ENCODE measurements at places on chromosomes 6 and 20.

GRCh38 chr6:37802810-37803209 is 16.7 kb upstream of the ZFAND3 start:
- no peak for DNase-seq

GRCh38 chr6:69294862-69295261 is 501.9 kb downstream of the LMBRD1 start:
- DNase-seq = no peak

GRCh38 chr6:45801471-45802289 is 214.0 kb downstream of the CLIC5 start:
- no peak for DNase-seq

DNA sequence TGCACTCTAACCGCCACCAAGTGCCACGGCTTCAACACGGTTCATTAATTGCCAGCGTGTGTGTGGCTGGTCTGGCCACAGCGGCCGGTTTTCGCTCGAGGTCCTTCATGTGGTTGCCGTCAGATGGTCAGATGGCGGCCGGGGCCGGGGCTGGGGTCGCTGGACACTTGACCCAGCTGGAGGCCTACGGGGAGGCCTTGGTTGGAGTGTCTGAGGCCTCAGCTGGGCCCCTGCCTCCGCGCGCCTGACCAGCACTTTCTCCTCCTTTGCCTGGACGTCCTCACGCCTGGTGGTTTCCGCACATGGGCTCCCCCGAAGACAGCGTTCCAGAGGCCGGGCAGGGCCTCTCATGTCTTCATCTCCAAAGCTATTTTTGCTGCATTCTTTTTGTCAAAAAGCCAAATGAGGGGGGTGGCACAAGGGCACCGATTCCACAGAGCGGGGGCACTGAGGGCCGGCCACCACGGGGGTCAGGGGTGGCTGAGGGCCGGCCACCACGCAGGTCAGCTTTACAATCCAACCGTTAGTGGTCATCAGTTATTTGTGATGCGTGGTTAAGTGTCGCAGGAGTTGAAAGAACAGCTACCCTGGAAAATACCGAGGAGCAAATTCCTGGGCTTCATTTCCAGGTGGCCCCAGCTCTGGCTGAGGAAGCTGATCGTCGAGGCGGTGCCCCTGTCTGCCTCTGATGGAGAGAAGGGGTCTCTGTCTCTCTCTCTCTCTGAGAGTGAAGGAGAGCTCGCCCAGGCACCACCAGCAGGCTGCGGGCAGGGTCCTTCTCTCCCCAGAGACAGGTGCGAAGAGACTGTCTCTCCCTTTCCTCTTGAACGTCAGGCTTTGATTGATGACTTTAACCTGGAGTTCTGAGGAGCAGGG is 50.5 kb upstream of the FRMD1 start:
- DNase-seq = no peak

- DNase-seq = no peak
Observed at GRCh38 chr6:141359953-141360352, 772.8 kb upstream of the GJE1 start.

GRCh38 chr20:52342913-52343312 is 151.3 kb upstream of the ZFP64 start:
- DNase-seq = no peak

- DNase-seq = no peak
Observed at GRCh38 chr6:37988696-37989095, 169.2 kb downstream of the ZFAND3 start.

GRCh38 chr20:50215926-50216325 is 25.3 kb downstream of the CEBPB start:
- no peak for DNase-seq

- no peak for DNase-seq
Observed at GRCh38 chr6:40054186-40054585, 119.9 kb upstream of the MOCS1 start.

DNA sequence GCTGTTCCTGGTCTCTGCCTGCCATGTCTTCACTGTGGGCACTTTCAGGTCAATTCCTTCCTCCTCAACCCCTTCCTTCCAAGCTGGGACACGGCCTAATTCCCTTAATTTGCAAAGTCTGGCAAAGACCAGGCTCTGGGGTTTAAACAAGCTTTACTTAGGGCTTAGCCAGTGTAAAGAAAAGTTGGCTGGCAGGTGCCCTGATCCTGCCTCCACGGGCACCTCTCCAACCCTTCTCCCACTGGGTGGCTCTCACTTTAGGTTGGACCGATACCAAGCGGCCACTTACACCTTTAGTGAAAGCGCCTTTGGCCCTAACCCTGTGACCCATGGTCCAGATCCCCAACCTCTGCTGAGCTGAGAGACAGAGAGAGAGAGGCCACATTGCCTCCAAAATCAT is 13.7 kb upstream of the MLN start:
- DNase-seq = no peak

DNA sequence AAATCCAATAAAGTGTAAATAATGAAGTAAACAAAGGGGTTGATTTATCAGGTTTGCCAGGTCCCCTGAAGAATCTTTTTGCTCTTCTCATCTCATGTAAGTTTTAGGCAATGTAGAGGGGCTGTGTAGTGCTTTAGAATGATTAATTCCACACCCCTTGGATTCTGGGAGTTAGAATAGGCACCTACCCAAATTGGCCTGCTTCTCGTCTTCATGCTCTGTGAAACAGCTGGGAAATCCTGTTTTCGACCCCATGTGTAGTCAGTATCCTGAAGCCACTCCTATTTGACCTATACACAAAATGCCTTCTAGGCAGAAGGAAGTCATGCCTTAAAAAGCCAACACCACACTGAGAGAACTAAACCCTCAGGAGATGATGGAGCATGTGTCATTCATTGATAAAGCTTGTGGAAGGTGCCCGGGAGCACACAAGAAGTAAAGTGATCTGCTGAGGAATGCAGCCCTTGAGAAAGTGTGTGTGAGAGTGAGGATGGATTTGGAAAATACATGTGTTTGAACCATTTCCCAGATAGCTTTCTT is 170.9 kb downstream of the KLHL32 start:
- DNase-seq = no peak

GRCh38 chr6:106026748-106027715 is 59.1 kb upstream of the PRDM1 start:
- DNase-seq = no peak

- DNase-seq = peak; percentile 85
Observed at GRCh38 chr6:42166444-42167141, 6.6 kb upstream of the GUCA1A start.

DNA sequence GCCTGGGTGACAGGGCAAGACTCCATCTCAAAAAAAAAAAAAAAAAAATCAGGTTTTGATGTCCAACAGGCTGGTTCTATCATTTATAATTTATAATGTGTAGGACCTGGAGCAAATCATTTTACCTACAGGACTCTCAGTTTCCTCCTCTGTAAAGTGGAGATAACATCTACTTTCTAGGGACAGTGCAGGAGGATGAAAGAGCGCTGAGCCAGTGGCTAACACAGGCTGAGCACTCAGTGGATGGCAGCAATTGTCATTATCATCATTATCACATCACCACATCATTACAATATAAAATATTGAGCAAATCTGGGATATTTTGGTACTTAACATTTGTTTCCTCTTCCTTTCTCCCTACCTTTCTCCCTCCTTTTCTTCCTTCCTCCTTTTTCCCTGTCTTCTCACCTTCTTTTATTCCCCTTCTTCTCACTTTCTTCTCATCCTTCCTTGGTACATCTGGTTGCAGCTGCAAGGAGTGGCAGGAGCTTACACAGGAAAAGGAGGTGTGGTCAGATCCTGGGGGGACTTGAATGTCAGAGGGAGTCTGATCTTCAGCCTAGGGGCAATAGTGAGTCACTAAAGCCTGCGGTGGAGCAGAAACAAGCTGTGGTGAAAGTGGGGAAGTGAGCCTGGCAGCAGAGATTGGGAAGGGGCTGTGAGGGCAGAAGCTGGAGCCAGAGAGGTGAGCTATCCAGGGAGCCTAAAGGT is 24.6 kb upstream of the CTNNBL1 start:
- no peak for DNase-seq

DNA sequence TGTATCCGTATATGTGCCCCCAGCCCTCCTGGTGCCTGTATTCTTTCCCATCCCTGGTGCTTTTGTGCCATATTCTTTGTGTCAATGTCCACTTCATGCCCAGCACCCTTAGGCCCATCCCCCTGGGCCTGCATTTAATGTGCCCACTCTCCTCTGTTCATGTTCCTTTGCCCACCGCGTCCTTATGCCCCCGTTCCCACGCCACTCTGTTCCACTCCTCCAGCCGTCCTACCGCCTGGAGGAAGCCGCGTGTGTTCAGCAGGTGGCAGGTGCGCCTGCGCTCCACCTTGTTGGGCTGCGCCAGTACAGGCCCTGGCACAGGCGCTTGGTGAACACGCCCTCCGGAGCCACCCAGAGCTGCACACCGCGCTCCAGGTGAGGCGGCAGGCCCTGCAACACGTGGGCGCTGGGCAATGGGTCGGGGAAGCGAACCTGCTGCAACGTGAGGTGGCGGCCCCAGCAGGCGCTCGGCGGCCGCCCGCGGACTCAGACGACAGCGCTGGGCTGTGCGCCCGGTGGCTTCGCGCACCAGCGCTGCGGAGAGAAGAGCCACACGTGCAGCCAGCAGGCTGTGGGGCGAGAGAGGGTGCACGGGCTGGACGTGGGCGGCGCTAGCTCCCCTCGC is 4.0 kb upstream of the FOXS1 start:
- DNase-seq = no peak

DNA sequence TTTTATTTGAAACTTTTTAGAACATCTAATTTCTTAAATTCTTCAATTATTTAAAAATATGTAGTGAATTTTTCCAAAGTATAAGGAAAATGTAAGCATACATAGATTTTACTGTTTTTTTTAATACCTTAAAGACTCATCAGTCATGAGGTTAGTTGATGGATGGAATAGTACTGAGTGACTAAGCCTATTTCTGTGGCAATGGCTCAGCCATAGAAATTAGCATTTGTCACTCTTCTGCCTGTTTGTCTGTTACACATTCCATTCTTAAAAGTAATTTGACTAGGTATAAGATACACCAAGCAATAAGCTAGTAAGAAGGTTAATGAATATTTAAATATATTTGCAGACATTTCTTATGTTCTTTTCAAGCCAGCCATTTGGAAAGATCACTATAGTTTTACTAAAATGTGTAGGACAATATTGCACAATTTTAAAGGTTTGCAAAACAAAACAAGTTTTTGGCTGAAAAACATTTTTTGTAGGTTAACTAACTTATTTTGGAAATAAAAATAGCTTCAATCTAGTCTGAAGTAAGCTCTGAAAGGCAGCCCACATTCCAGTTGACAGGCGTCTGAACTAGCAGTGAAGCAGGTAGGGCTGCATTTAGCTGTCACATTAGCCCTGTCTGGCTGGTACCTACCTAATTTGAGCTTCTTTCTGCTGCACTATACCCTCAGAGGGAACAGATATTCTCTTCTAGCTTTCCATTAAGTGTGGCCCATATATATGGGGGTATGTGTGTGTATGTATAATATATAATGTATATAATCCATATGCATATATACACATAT is 385.7 kb downstream of the GRIK2 start:
- no peak for DNase-seq

- DNase-seq = no peak
Observed at GRCh38 chr6:52759085-52759484, 4.2 kb downstream of the GSTA2 start.

DNA sequence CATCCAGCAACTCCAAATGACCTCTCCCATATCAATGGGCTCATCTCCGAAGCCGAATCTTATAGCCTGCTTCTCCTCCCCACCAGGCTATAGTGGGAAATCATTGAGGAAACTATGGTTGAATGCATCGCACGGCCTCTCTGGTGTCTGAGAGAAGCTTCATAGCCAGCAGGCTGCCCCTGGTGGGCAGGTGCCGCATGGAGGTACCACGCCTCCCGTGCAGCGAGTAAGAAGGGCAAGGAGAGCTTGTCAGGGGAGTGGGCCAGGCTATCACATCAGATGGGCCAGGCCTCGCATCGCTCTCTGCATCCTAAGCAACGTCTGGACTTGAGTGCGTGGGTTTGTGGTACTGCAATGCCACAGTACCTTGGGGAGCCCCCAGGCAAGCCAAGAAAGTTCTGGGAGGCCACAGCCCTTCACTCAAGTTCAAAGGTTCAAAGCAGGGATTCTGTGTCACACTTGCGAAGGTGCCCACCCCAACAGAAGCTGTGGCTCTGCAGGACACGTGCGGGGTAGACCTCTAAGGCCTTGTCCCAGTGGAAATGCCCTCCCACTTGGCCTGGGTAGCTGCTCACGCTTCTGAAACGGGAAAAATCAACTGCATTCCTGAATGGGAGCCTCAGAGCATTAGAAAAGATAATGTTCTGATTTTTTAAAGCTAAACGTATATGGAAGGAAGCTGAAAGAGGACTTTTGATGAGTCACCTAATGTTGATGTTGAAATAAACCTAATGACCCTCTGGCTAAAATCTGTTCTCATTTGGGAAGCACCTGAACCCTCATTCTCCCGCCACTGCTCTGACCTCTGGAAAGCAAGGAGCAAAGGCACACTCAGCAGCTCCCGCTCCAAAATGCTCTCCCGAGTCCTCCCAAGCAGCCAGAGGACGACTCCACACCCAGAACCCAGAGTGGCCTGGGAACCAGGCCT is 8.4 kb upstream of the IRF4 start:
- no peak for DNase-seq

GRCh38 chr6:32610682-32611296 is 21.1 kb upstream of the HLA-DRB1 start:
- DNase-seq = no peak

DNA sequence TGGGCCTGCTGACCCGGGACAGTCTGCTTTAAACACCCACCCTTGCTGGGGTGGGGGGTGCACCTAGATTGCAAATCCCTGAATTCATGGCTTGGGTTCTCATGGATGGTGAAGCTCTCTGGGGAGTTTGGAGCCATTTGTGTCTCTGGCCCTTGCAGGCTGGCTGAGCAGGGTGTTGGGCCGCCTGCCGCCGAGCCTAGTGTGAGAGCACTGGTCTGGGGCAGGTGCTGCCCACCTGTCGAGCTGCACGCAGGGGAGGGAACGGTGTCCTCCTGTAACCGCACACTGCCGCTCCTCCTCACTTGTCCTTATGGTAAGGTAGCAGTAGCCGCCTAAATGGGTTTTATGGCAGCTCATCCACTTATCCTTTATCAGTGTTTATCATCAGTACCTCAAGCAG is 143.9 kb downstream of the DTNBP1 start:
- no peak for DNase-seq

DNA sequence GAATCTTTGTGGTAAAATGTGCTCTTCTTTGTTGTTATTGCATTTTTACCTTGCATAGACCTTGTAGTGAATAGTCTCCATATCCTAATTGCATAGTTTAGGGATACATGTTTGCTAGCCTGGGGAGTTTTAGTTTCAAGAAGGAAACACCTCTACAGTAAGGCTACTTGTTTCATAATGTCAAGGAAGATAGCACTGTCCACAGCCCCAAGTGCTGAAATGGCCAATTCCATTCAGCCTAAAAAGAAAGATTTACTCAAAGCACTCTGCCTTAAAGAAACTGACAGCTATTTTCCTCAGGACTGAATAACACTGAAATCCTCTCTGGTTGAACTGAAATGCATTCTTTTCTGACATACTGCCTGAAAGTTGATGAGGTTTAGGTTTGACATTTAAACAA is 2.6 kb downstream of the HCRTR2 start:
- no peak for DNase-seq

DNA sequence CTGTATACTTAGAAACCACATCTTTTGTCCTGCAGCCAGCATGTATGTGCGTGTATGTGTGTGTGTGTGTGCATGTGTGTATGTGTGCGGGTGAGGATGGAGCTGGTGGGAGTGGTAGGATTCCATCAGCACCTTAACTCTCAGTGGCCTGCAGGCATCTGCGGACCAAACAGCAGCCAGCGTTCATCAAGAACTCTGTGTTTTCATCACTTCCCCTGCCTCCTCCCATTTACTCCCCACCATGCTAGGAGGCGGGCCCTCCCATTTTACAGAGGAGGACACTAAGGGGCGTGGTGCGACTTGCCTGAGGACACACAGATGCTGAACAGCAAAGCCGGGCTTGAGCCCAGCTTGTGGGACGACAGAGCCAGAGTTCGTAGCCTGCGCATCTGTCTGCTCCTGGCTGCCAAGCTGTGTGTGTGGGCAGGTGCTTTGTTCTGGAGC is 8.9 kb downstream of the VSTM2L start:
- no peak for DNase-seq
